Pancreas (tissue), 10 donors: ENCODE measurements at places on chromosomes 3 and 15. TPM values are rescaled to one million over a fixed set of nuclear protein-coding genes. Genes with fewer than 3 reads are reported as not detected.

The ADGRG7 gene
- total RNA-seq: not detected

The SLC15A2 gene
- 5.2 TPM for total RNA-seq

GRCh38 chr15:63069616-63070090 is 27.1 kb downstream of the TPM1 start:
- H3K27ac ChIP-seq: no peak overlapping the region
- peaks cover 48% of the 10 kb centered on the region for H3K36me3 ChIP-seq
- no peak overlapping the region for H3K4me3 ChIP-seq
- H3K27me3 ChIP-seq: no peaks in the 10 kb centered on the region

GRCh38 chr3:122609798-122610559 is 32.5 kb downstream of the PARP15 start:
- no peaks in the 10 kb centered on the region for H3K27me3 ChIP-seq
- no peaks in the 10 kb centered on the region for H3K4me1 ChIP-seq
- H3K36me3 ChIP-seq: no peaks in the 10 kb centered on the region
- no peak for DNase-seq

The HCLS1 gene
- total RNA-seq: 28.3 TPM

GRCh38 chr15:99125061-99125891 is 20.4 kb downstream of the SYNM start:
- H3K27me3 ChIP-seq: no peaks in the 10 kb centered on the region
- DNase-seq: no peak
- peaks cover 7% of the 10 kb centered on the region for H3K4me1 ChIP-seq
- no peak overlapping the region for H3K4me3 ChIP-seq
- H3K27ac ChIP-seq: no peak overlapping the region

DNA sequence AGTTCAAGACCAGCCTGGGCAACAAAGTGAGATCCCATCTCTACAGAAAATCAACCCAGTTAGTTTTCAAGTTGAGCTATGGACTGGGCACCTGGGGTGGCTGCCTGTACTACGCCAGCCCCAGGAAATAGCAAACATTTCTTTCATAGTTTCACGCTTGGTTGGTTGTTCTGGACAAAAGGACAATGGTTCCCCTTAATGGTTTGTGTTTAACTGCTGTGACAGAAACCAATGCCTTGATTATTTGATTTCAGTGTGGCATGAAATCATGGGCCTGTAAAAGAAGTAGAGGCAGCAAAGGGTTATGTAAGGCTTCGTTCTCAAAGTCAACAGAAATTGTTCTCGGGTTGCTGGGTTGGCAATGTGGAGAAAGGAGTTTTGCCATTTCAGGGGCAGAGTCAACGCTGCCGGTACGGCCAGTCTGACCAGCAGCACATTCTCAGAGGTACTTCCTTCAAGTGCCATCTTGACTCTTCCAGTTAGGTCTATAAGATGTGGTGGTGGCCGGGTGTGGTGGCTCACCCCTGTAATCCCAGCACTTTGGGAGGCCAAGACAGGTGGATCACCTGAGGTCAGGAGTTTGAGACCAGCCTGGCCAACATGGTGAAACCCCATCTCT is 12.7 kb downstream of the LCMT2 start:
- DNase-seq: no peak
- H3K27me3 ChIP-seq: no peaks in the 10 kb centered on the region
- no peak overlapping the region for H3K4me3 ChIP-seq
- no peaks in the 10 kb centered on the region for H3K36me3 ChIP-seq
- no peak overlapping the region for H3K27ac ChIP-seq

- H3K36me3 ChIP-seq: no peaks in the 10 kb centered on the region
Measured at GRCh38 chr3:38805765-38806386, 10.1 kb downstream of the SCN10A start.

DNA sequence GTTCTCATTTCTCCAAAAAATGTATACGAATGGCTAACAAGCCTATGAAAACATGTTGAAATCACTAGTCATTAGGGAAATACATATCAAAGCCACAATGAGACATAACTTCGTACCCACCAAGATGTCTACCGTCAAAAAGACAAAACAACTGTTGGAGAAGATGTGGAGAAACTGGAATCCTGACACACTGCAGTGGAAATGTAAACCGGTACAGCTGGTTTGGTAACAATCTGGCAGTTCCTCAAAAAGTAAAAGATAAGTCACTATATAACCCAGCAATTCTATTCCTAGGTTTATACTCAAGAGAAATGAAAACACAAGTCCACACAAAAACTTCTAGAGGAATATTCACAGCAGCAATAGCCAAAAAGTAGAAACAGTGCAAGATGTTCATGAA is 7.0 kb downstream of the SCAPER start:
- peaks cover 2% of the 10 kb centered on the region for H3K4me1 ChIP-seq
- no peaks in the 10 kb centered on the region for H3K27me3 ChIP-seq
- DNase-seq: no peak
- no peak overlapping the region for H3K4me3 ChIP-seq
- no peak overlapping the region for H3K27ac ChIP-seq

- H3K27ac ChIP-seq: no peak overlapping the region
- H3K36me3 ChIP-seq: no peaks in the 10 kb centered on the region
- H3K27me3 ChIP-seq: no peaks in the 10 kb centered on the region
- no peak overlapping the region for H3K4me3 ChIP-seq
- DNase-seq: no peak
- H3K4me1 ChIP-seq: no peaks in the 10 kb centered on the region
Measured at GRCh38 chr3:144105542-144105941, 133.9 kb downstream of the DIPK2A start.

DNA sequence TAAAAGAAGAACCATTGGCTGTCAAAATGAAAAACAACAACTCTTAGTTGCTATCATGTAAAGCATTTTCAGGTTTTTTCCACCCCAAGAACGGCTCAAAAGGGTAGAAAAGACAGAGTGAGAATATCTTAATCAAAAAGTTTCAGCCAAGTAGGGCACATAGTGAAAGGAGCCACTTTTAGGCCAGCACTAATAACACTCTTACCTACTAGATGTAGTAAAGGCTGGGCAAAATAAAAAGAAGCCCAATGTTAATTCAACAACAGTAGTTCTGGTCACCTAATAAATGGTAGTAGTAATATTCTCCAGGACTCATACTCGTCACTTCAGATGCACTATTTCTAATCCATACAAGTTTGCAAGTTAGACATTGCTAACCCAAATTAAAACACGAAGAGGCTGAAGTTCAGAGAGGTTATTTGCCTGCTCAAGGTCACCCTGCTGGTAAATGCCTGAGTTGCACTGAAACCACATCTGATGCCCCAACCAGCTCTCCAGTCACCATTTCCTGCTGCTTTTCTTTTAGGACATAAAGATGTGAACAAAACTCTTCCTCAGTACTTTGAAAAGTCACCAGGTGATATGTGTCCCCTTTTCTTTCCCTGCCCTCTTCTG is 7.5 kb downstream of the GOLIM4 start:
- H3K4me1 ChIP-seq: peaks cover 34% of the 10 kb centered on the region
- no peak overlapping the region for H3K4me3 ChIP-seq
- H3K36me3 ChIP-seq: no peaks in the 10 kb centered on the region
- H3K27ac ChIP-seq: no peak overlapping the region
- no peaks in the 10 kb centered on the region for H3K27me3 ChIP-seq

DNA sequence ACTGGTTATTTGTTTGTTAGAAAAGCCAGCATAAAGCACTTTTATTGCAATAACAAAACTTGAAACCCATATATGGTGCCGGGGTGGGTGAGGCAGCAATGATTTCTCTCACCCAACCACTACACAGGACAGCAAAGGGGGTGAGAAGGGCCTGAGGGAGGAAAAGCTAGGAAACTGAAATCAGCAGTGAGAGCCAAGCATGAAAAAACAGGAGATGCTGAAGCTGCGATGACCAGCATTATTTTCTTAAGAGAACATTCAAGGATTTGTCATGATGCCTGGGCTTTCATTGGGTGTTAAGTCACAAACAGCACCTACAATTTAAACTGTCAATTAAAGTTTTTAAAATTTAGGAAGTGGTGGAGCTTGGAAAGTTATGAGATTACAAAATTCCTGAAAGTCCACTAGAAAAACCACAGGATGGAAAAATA is 11.9 kb upstream of the TM4SF4 start:
- DNase-seq: no peak
- H3K4me3 ChIP-seq: no peak overlapping the region
- H3K36me3 ChIP-seq: no peaks in the 10 kb centered on the region
- H3K27ac ChIP-seq: no peak overlapping the region

DNA sequence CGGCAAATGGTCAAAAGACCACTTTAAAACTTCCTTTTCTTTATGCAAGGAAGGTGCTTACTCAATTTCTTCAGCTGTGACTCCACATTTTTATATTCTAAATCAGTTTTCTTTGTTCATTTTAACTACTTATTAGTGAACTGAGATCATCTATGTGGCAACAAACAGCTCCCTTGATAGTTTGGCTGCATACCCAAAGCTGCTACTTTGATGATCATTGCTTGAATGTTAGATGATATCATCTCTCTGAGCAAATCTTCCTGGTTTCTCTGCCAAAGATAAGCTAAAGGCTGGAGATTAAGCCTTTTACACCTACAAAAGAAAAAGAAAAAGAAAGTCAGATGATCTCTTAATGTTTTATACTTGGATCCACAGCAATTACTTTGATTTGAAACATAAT is 95.5 kb downstream of the DPH6 start:
- H3K4me1 ChIP-seq: no peaks in the 10 kb centered on the region
- no peaks in the 10 kb centered on the region for H3K36me3 ChIP-seq
- no peak overlapping the region for H3K27ac ChIP-seq
- H3K27me3 ChIP-seq: peaks cover 3% of the 10 kb centered on the region

- no peak for DNase-seq
- H3K36me3 ChIP-seq: no peaks in the 10 kb centered on the region
- H3K27me3 ChIP-seq: no peaks in the 10 kb centered on the region
- no peak overlapping the region for H3K4me3 ChIP-seq
- no peaks in the 10 kb centered on the region for H3K4me1 ChIP-seq
Measured at GRCh38 chr15:64813075-64813474, 12.4 kb downstream of the PIF1 start.

The SLC7A14 gene
- 0.09 TPM for total RNA-seq

DNA sequence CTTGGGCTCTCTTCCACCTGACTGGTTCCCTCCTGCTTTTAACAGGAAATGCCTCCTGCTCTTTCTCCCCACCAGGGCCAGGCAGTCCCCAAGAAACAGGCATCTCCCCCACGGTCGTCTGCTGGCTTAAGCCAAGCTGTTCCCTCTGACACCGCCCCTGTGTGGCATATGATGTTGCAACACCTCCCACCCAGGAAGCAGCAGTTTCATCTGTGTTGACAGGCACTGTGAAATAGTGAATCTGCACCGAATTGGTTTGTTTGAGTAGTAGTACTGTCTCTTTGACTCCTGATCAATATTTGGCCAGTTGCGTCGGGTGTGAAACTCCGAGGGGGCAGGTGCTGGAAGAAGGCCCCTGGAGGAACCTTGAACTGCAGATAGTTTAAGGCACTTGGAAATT is 188.8 kb downstream of the FEZF2 start:
- no peak overlapping the region for H3K4me3 ChIP-seq
- H3K36me3 ChIP-seq: no peaks in the 10 kb centered on the region
- DNase-seq: no peak
- no peaks in the 10 kb centered on the region for H3K27me3 ChIP-seq

- no peak overlapping the region for H3K27ac ChIP-seq
- no peaks in the 10 kb centered on the region for H3K36me3 ChIP-seq
- H3K4me1 ChIP-seq: no peaks in the 10 kb centered on the region
- no peak for DNase-seq
- H3K4me3 ChIP-seq: no peak overlapping the region
Measured at GRCh38 chr3:122265957-122266356, 59.1 kb upstream of the CSTA start.
